Kidney epithelial cell (primary cell): ENCODE measurements at places on chromosomes 5 and 9.
A peak's percentile ranks its signal among the peaks of the same experiment; 100 is the strongest.

DNA sequence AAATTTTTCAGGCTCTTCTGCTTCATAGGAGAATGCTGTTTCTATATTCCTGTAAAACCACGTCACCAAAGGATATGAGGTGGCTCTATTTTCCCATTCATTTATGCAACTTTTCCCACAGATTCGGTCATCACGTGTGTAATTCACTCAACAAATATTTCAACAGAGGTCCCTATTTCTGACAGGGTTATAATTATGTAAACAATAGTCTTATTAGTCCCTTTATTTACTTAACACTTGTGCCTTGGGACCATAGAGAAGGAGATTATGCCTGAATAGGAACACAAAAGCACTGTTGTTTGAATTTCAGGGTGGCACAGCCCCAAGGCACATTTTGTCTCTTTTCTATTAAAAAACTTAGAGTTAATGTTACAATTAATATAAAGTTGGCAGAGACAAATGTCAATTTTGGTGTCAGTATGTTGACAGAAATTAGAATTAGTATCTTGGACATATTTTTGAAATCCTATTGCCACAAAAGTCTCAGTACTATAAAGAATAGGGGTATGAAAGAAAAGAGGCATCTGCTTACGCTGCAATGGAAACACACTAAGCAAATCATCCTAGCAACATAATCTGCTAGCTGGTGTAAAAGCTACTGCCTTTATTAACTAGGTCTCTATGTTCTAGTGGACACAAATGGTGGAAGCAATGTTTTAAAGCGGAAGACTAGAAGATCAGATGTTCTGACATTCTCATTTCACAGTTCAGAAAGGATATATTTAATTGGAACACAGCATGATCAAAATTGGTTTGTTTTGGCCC lies 229.1 kb upstream of the TBCA start:
- no peak for DNase-seq

DNA sequence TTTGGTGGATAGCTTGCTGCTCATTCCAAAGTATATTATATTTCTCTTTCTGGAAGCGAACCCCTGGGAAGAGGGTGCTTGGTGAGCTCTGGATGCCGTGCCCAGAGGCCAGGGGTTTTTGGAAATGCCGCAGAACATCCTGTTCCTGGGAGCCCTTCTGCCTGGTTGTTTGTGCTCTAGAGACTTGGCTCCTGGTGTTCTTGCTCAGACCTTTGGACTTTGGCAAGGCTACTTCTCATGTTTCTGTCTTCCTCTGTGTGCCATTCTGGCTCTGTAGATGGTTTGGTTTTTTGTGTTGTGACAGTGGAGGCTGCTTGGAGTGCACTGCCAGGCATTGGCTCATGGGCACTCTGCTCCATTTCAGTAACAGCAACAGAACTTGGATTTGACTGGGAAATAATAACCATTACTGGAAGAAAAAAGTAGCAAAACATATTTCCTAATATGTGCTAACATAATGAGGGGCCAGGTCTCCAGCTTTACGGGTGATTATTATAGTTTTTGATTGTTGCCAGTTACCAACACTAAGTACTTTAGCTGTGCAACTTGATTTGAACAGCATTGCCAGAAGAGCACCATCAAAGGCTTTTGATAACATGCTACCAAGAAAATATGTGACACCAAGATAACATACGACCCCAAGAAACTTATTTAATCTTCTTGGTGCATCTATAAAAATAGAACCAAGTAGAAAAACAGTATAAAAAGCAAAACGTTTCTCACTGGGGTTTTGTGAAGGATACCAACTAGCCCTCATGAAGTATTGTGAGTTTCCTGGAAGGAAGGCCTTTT lies 94.2 kb downstream of the PCSK1 start:
- no peak for DNase-seq

DNA sequence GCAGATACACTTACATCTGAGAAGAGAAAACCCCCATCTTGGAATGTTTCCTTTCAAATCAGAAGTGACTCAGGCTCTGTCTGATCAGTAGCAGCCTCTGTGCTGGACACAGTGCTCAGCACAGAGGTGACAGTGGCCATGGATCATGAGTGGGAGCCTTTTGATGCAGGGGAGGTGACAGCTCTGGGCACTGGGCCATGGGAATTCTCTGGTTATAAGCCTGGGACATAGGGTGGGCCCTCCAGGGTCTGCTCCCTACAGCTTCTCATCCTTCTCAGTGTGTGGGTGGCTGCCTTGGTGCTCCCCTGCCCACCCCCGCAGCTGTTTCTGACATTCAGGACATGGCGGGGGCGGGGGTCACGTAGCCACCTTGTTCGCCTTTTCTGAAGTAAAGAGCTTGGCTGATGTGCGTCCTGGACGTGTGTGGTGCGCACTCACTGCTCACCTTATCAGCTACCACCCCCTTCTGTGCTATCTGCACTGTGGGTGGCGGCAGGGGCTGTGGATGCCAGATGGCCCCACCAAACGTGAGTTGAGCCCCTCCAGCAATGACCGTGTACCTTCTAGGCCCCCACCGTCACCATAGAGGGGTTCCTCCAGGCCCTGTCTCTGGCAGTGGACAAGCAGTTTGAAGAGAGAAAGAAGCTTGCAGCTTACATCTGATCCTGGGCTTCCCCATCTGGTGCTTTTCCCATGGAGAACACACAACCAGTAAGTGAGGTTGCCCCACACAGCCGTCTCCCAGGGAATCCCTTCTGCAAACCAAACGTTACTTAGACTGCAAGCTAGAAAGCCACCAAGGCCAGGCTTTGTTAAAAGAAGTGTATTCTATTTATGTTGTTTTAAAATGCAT lies 24.0 kb downstream of the TRIP13 start:
- DNase-seq = no peak

DNA sequence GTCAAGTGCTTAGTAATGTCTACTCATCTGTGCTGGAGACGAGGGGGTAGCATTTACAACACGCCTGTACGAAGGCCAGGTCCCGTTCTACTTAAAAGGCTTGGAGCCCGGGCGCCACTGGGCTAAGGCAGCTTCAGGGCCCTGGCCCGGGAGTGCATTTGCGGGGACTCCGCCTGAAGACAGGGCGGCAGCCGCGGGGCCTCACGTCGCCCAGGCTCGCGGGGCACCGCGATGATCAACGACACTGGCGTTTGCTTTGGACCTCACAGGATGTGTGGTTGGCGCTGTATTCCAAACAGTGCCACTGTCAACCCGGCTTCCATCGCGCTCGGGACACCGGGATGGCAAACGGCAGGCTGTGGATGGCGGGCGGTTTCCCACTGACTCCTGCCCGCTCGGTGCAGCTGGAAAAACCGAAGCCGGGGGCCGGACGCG lies 1.1 kb upstream of the TENT4A start:
- no peak for DNase-seq

- no peak for DNase-seq
These were observed 5.6 kb upstream of the ABLIM3 start for GRCh38 chr5:149135536-149136201.

- no peak for DNase-seq
These were observed 99.5 kb downstream of the DAB2IP start for GRCh38 chr9:121750715-121751623.

- DNase-seq = no peak
These were observed 42.1 kb downstream of the CDC42SE2 start for GRCh38 chr5:131305906-131306305.

DNA sequence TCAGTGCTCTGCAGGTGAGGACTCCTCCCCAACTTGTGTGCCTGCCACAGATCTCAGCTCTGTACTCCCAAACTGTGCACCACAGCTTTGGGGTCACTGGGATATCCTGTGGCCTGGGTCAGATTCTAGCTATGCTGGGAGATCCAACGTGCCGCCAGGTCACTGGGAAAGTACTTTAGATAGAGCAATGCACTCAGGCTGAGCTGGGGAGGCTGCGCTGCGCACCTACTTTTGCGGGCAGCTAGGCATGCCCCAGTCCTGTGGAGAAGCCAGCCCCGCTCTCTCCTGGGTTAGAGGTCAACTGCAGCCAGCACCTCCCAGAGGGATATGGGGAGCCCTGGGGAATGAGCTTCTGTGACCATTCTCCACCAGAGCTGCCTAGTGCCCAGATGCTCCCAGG lies 552.1 kb upstream of the CDH9 start:
- DNase-seq = no peak

DNA sequence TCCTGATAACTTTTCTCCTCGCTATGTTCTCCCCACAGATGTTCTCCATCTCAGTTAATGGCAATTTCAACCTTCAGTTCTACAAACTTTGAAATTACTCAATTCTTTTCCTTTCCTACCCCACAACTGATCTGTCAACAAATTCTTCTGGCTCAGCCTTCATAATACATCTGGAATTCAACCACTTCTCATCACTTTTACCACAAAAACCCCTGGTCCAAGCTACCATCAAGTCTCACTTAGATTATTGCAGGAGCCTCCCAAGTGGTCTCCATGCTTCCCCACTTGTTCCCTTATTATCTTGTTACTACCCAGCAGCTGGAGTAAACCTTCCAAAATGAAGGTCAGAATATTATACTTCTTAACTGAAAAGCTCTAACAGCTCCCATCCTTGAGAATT lies 110.1 kb downstream of the FBN2 start:
- no peak for DNase-seq

- no peak for DNase-seq
These were observed 48.9 kb downstream of the DAB2IP start for GRCh38 chr9:121700165-121700831.

GRCh38 chr5:129094924-129095899 lies 663 bp downstream of the ISOC1 start:
- peak; percentile 5 for DNase-seq

DNA sequence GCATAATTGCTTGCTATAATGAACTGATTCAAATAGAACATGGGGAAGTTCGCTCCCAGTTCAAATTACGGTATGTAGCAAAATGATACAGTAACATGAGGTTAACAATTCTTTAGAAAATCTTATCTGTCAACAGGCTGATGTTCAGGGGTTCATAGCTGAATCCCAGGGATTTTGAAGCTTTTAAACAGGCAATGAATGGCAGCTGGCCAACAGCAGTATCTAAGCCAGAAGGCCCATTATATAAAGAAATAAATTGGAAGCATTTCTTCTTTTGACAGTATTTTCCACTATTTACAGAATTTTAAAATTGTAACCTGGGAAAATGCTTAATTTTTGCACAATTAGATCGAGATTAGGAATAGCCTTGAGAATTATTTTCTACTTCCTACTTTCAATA lies 126.8 kb downstream of the PDE8B start:
- no peak for DNase-seq

DNA sequence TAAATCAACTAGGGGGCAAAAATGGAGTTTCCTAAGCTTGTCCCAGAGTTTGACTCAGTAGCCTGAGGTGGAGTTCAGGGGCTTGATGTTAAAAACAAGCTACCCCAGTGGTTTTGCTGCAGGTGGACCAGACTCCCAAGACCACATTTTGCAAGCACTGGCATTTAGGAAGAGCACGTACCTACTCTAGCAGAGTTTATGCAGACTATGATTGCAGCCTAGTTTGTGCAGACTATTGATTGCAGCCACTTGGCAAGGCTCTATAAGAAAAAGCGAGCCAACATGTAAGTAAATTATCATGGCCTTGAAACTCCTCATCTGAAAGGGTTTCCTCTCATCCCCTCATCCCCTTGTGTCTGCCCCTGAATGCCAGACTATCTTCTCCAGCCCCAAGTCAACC lies 102.0 kb upstream of the CCDC152 start:
- no peak for DNase-seq

DNA sequence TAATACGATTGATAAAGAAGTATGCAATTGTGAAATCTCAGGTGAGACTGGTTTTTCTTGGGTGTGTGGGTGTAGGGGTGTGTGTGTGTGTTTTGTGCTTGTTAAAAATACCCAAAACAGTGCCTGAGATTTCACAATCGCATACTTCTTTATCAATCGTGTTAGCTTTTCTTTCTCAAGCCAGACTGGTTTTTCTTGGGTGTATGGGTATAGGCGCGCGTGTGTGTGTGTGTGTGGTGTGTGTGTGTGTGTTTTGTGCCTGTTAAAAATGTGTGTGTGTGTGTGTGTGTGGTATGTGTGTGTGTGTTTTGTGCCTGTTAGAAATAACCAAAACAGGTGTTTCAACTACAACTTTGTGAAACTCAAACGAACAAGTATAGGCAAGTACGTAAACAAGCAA lies 53.7 kb downstream of the CERT1 start:
- no peak for DNase-seq

DNA sequence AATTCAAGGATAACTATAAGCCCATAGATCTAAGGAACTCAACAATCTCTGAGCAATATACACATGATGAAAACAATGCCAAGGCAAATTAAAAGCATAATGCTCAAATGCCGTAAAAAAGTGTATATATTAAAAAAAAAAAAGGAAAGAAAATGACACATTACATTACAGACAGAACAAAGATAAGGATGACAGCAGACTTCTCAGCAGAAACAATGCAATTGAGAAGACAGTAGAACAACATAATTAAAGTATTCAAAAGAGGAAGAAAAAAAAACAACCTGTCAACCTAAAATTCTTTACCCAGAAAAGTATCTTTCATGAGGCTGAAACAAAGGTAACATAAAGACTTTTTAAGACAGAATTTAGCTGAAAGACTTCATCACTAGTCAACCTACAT lies 591.7 kb downstream of the ZNF608 start:
- no peak for DNase-seq
